Naive thymus-derived CD8-positive, alpha-beta T cell (primary cell): ENCODE measurements at places on chromosomes 11 and 22.

GRCh38 chr11:114250993-114251814, 45.0 kb upstream of the NNMT start:
- DNase-seq = no peak

GRCh38 chr11:7901319-7901854, 29.7 kb downstream of the OR10A6 start:
- no peak for DNase-seq

DNA sequence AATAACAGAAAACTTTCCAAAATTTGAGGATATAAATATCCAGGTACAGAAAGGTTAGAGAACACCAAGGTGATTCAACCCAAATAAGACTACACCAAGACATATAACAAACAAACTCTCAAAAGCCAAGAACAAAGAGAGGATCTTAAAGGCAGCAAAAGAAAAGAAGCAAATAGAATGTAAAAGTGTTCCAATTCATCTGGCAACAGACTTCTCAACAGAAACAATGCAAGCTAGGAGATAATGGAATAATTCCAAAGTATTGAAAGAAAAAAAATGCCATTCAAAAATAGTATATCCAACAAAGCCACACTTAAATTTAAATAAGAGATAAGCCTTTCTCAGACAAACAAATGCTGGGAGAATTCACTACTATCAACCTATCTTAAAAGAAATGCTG, 153.0 kb upstream of the FAT3 start:
- DNase-seq = no peak

- DNase-seq = no peak
Observed at GRCh38 chr11:125093502-125093901, 17.9 kb downstream of the TMEM218 start.
